ENCODE measurements at places on chromosomes 11 and 22.

DNA sequence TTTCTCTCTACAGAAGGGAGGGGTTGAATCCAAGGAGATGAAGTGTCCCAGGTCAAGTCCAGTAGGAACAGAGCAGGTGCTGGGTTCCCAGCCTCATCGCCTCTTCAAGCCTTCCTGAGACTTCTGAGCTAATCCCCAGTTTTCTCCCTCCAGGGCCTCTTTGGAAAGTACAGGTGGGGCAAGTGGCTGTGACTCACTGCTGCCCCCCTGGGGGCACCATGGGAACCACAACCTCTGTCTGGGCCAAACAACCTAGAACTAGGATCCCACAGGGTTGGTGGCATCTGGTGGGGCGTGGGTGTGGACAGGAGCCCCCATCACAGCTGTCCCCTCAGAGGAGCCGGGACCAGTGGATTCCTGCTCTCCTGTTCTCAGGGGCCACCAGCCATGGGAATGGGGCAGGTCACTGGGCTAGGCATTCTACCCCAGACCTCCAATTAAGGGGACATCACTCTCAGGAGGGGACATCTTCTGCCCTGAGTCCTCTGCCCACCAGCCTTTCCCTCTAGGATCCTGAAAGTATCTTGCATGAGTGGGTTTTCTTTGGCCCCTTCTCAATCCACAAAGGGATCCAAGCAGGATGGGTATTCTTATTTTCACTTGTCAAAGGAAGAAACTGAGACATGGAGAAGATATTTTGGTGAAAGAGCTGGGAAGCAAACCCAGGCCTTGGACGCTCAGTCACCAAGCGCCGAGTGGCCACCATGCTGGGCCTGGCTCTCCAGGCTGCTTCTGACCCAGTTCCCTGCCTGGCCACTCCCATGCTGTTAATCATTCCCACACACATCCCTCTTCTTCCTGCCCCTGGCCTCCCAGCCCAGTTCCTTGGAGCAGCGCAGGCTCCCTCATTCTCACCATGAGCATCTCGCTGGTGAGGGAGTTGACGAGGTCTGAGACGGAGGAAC is 23.8 kb downstream of the LRRC10B start:
- no peak for DNase-seq

DNA sequence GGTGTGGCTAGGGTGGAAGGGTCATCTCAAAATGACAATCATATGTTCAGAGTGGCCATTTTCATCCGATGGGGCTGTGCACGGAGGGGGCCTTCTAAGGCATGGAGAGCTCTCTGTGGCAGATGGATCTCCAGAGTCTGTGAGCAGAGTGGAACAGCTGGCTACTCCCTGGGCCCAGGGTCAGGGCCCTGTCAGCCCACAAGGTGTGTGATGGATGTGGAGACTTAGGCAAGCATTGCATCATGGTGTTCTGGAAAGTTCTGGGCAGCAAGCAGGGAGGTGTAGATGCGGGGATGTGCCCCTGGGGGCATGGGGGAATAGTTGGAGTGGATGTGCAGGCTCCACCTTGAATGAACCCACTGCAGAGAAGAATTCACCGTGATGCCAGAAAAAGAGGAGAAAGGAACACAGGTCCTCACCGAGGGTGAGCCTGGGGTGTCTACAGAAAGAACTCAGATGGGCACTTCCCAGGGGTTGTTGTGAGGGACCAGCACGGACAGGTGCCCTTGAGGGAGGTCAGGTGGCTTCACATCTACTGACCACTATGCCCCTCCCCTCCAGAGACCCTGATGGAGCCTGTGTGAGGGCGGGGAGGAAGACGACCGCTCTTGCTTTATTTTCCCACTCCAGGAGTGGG is 51.1 kb downstream of the CHRDL2 start:
- no peak for DNase-seq

DNA sequence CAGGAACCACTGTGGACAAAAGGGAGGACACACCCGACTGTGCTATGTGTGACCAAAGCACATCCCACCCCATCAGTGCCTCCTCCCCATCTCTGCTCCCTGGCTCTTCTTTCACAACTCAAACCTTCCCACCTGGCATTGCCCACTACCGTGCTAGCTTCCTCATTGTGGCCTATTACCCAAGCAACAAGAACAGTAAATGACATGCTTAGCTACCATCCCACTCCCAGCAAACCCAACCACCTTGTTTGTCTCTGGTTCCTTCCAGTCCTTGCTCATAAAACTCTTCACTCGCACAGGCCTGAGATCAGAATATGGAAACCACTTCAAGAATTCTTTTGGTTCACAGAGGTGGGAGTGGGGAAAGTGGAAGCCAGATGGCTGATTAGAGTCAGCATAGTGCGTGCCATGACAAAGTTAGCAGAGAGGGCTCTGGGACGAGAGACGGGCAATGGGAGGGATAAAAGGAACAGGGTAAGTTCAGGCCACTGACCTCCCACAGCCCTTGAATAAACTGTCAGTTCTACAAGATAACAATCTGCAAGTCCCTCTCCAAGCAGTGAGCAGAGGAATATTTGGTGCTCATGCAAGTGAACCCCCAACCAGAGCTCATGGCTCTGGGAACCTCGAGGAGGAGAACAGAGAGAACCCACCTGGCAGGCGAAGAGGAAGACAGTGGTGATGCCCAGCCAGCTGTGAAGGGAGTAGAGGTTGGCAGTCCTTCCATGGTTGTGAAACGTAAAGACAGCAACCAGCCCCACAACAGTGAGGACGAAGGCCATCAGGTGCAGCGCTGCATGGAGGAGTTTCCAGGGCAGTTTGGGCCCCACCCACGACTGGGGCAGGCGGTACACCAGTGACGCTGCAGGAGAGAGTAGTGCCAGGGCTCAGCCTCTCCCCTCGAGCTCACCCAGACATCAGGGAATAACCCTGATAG is 8.3 kb downstream of the CYB561A3 start:
- DNase-seq, result no peak

- no peak for DNase-seq
Observed at GRCh38 chr22:44998296-44998695, 11.5 kb downstream of the PHF21B start.

GRCh38 chr11:34067383-34068065 is 16.0 kb downstream of the CAPRIN1 start:
- DNase-seq, result no peak

GRCh38 chr22:17732251-17732854 is 41.9 kb downstream of the BID start:
- DNase-seq, result no peak

DNA sequence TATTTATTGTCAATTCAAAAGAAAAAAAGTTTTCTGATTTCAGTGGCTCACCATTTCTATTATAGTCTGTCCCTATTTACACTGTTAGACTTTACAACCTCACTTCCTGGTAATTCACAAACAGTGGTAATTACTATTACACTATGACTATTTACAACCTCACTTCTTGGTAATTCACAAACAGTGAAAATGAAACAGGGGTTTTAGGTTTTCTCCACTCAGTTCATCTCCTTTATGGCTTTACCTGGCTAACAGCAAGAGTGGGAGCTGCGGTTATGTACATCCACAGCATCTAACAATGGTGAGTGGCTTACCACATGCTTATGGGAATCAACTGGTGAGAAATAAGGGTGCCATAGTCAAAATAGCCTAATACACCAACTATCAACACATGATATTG is 166.4 kb downstream of the CASP12 start:
- DNase-seq, result no peak

DNA sequence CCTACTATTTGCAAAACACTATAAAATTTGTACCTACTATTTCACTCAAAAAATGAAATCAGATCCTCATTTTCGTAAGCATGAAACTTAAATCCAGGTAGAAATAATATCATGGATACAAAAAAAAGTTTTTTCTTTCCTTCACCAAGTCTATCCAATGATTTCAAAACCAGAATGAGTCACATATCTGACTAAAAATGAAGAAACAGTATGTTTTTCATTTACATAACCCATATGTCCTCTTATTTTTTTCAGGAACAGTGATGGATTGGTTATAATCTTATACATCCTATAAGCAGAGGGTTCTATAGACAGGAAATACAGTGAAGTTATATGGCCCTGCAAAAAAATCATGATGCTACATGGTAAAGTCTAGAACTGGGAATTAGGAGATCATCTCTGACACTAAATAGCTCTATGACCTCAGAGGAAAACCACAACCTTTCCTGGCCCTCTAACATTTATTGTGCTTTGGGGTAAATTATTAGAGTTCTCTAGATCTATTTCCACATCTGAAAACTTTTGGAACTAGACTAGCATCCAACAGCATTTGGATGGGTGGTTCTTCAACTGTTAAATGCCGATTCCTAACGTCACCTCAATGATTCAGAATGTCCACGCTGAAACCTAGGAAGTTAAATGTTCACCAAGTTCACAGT is 10.9 kb downstream of the MTMR2 start:
- DNase-seq, result no peak

DNA sequence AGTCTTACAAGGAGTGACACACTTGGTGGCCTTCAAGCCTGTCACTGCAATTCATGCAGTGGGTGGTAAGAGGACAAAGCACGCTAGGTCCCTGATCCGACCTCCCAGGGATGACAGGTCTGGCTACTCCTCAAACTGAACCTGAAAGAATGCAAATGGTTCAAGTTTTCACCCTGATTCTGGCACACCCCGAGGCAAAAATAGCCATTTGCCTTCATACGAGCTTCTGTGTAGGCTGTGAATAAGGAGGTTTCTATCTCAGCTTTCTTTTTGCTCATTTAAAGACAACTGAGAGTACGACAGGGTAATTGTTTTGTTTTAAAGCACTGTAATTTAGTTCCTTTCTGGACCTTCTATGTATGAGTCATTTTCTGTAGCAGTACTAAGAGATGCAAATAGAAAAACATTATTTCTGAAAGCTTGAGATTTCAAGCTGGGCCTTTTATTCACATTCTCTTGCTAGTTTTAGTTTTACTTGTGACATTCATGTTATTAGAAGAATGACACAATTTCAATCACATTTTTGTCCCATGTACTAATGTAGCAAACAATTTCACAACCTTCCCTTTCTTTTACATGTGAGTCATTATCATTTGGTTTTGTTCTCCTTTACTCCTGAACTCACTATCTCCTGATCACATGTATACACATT is 56.6 kb upstream of the FDX1 start:
- no peak for DNase-seq

DNA sequence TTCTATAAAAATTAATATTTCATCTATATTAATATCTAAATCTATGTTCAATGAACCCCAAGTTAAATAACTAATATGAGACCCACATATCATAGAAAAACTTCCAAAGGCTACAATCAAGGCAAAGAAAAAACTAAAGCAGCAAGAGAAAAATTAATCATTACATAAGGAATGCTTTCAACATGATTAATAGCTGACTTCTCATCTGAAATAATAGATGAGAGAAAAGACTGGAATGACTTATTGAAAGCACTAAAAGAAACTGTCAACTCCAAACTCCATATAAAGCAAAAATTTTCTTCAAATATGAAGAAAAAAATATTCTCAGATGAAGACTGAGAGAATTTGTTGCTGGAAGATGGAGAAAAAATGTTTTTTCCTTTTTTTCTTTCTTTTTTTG is 13.0 kb downstream of the TRIM5 start:
- no peak for DNase-seq

- peak; percentile 57 for DNase-seq
Observed at GRCh38 chr22:38051900-38052862, 5.0 kb upstream of the PICK1 start.

DNA sequence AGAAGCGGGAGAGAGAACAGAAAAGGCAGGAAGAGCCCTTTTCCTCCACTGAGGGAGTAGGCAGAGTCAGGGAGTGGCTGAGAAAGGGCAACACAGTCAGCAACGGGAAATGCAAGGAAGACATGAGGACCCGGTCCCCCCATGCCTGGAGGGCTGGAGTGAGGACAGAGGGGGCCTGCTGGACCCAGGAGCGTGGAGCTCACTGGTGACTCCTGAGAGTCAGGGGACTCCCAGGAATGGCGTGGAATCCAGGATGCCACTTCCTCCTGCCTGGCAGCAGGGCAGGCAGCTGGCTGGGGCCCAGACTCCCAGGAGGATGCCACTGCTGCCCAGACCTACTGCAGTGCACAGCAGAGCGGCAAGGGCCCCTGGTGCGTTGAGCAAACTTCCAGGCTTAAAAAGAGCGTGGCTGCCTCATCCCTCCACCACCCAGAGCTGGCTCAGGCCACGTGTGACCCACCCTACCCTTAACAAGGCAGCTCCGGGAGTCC is 11.3 kb downstream of the C11orf21 start:
- no peak for DNase-seq

- no peak for DNase-seq
Observed at GRCh38 chr11:82858556-82859091, 41.6 kb downstream of the PRCP start.

DNA sequence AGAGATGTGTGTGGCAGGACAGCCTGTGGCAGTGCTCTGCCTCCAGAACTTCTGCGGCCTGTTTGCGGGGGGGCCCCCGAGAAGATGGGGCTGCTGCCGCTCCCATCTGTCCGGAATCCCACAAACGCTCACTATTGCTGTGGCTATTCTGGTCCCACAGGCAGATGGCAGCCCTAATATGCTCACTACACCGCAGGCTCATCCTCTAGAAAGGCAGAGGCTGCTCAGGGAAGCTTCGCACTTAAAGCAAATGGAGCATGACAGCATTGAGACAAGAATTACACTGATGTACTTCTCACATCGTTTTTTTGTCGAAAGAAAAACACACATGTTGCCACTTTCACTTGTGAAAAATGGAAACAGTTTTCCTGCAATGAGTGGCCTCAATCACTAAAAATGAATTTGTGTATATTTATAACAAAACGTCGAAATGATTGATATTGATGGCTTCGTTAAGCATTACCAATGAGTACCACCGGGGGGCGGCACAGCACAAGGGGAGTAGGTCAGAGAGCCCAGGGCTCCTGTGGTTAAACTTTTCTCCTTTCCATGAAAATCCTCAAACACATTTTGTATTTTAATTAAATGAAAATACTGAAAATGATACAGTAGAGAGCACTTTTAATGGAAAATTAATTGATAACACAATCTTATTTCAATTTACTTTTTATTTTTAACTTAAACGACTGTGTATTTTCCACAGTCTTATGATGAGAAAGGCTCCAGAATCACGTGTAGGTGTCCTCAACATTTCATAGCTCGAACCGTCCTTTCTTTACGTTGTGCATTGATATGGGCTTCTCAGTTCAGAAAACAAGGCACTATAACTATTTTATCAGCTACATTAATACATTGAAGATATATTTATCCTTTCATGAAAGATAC is 69.1 kb downstream of the CTTN start:
- DNase-seq, result no peak

DNA sequence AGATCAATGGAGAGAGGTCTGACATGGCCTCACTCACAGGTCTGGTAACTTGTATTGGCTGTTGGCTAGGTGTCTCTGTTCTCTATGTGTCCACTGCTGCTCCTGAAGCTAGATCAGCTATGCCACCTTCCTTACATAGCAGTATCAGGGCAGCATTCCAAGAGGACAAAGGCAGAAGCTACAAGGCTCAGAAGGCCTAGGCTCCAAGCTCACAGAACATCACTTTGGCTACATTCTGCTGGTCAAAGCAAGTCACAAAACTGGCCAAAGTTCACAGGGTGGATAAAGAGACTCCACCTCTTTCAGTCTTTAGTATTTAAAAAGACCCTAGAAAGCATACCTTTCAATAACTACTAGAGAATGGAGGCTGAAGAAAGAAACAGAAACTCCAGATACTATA is 4.1 kb downstream of the SLC5A12 start:
- DNase-seq, result no peak

- no peak for DNase-seq
Observed at GRCh38 chr11:63240791-63241379, 2.5 kb downstream of the SLC22A25 start.

GRCh38 chr11:21398195-21398594 is 728.8 kb downstream of the NELL1 start:
- DNase-seq, result no peak

GRCh38 chr11:117821431-117821830 is 3.1 kb downstream of the FXYD2 start:
- DNase-seq, result no peak

Data from activated CD4-positive, CD25-positive, alpha-beta regulatory T cell (primary cell).